CD4-positive, alpha-beta T cell treated with Interleukin-17A for 1 hour (primary cell): ENCODE measurements at places on chromosomes 1 and 21.

DNA sequence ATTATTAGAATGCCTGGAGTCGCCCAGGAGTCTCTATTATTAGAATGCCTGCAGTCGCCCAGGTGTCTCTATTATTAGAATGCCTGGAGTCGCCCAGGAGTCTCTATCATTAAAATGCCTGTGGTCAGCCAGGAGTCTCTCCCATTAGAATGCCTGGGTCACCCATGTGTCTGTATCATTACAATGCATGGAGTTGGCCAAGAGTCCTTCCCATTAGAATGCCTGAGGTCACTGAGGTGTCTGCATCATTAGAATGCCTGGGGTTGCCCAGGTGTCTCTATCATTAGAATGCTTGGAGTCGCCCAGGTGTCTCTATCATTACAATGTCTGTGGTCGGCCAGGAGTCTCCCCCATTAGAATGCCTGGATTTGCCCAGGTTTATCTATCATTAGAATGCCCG, 66.9 kb downstream of the RNF187 start:
- no peak for DNase-seq

- no peak for DNase-seq
Observed at GRCh38 chr1:61079296-61079897, 3.0 kb upstream of the NFIA start.

GRCh38 chr1:66944330-66945274, 19.8 kb downstream of the MIER1 start:
- no peak for DNase-seq

DNA sequence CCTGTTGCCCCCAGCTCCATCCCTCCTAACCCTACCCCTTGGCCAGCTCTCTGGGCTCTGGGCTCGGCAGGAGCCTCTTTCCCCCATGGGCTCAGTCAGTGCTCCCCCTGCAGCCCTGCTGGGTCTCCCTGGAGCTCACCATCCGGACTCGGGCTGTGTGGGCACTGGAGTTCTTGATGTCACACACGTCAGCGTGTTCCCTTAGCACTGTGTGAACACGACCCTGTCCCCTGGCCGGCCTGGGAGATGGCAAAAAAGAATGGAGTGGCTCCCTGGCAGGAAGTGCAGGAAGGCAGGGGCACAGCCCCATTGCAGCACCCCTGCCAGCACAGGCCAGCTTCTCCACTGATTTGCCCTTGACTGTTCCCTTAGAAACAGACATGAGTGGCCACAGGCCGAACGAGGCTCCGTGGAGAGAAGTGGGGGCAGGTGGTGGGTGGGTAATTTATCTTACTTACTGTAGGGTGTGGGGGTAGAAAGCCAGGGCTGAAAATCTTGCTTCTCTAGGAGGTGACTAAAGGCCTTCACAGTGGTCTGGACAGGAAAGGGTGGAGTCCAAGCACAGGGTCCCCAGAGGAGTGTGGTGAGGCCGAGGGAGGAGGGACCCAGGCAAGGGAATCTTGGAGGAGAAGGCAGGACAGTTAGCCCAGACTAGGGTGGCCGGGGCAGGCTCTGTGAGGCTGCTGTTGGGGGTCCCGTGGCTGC, 381.7 kb upstream of the VAMP3 start:
- no peak for DNase-seq

- DNase-seq, result no peak
Observed at GRCh38 chr1:184647471-184647870, 107.2 kb downstream of the EDEM3 start.

GRCh38 chr1:23177438-23178380, 9.1 kb upstream of the LUZP1 start:
- DNase-seq, result peak; percentile 48

DNA sequence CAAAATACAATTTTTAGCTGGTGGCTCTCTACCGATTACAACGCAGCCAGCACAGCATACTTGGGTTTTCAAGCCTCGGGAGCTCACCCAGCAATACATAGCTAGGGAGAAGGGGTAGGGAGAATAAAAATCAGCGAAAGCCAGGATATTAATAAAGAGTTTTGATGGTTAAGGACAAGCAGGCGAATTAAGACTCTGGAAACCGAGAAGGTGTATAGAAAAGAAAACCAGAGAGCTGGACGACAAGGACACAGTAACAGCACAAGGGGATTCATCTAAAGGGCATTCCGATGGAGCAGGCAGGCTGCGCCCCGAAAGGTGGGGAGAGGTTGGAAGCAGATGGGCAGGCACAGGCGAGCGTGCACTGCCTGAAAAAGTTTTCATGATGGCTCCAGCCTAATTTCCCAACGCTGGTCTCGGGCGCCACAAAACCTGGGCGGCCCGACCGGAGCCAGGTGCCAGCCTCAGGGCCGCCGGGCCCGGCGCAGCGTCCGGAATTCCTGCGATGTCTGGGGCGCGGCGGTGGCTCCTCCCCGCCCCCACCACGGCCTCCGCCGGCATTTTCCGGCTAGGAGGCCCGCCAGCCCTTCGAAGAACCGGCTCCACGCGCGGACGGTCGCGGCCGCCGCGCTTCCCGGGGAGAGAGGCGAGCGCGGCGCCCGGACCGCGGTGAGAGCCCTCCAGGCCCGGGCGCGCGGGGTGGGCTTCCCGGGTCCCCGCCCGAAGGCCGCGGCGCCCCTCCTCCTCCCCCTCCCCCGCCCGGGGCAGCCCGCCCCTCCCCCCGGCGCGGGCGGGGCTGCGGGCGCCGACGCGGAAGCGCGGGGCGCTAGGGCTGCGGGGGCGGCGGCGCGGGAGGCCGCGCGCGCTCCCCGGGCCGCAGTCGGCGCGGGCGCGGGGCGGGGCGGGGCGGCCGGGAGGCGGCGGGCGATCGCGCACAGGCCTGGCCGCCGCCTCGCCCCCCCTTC, 774 bp upstream of the DYRK1A start:
- DNase-seq, result peak; percentile 69

DNA sequence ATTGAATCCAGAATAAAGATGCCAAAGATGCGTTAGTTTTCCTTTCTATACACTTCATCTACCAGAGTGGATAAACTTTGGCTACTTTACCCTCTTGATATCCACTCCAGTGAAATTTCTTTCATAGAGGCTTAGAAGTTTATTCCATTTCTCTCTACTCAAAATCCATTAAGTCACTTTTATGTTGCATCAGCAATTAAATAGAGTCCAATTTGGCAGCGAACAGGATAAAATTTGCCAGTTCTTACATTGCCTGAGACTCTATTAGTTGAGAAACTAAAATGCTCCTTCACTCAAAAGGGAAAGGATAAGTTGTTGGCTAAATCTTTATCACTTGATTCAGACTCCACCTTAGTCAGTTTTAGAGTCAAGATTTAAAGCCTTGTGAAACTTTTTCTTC, 57.9 kb downstream of the ACBD6 start:
- no peak for DNase-seq

DNA sequence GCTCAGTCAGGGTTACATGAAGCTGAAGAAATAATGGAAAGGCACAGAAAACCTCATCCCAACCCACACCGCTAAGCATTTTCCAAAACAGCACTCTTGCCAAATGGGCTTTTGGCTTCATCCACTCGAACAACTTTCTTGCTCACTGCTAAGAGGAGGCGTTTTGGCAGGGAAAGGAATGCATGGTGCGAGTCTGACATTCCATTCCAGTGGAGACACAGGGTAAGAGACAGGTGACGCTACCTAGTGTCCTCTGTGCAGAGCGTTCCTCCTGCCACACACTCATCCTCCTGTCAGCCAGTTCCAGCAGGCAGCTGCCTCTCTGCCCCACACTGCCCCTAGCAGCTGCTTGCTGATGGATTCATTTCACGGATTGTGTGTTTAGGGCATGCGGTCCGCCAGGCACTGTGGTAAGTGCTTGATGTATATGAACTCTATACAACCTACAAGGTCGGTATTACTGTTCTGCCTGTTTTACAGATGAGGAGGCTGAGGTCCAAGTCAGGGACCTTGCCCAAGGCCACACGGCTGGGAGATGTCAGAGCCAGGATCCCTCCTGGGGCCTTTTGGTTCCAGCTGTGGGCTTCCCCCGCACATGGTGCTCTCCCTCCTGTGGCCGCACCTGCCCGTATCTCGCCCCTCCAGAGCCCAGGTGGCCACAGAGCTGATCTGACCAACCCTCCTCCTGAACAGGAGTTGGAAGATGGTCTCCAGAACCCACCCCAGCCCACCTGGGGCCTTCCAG, 25.7 kb upstream of the BACE2 start:
- DNase-seq, result no peak

GRCh38 chr1:201126832-201127754, at the start of gene ASCL5:
Gene ASCL5 (minus strand): TSS chr1:201127184. CDS start chr1:201115372, 11,812 bp downstream.
- no peak for DNase-seq

DNA sequence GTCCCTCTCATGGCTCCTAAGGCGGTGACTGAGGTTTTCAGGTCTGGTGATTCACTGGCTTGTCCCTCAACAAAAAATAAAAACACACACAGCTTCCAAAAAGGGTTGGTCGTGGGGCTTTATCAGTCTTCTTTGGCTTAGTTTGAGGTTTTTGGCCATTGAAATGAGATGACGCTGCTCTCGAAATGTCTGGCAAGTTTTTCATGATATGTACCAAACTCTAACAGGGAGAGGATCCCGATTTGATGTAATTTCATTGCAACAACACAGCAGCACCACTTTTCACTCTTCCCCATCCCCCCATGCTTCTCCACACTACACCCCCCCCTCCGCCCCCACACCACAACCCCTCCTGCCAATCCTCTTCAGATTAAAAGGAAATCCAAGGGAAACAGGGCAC, 187.1 kb upstream of the NFIA start:
- no peak for DNase-seq

- no peak for DNase-seq
Observed at GRCh38 chr1:207241164-207241934, 80.1 kb upstream of the CD55 start.

DNA sequence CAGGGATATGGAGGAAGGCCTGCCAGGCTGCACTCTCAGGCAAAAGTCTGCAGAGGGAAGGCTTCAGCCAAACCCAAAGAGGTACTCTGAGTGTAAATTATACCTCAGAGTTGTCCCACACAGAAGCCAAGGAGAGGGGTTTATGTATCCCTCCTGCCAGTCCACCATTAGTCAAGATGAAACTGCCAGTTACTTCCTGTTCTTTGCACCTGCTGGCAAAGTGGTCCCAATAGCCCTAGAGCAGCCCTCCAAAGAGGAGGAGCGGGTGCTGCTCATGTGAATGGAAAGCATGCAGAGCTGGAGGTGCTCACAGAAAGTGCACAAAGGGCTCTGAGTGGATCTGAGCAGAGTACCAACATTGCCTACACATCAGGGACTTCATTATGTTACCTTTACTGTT, 37.1 kb upstream of the MCOLN3 start:
- DNase-seq, result no peak

- DNase-seq, result no peak
Observed at GRCh38 chr1:231059566-231060193, 19.6 kb upstream of the FAM89A start.

GRCh38 chr1:22886211-22886610, 86.5 kb downstream of the LACTBL1 start:
- no peak for DNase-seq

DNA sequence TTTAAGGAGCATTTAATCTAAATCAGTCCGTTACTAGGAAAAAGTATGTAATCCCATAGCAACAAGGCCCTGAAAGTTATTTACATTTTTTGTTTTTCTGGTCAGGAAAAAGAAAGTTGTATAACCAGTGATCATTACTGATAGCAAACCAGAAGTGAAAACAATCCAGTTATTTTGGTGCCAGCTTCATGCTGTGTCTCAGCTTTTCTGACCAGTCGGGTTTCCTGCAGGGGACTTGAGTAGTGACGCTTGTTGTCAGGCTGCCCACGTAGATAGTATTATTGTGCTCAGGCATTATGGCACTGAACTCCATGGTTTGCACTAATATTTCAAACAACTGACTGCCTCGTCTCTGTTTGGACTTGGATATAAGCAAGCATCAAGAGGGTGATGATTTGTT, 55.2 kb downstream of the SASS6 start:
- DNase-seq, result no peak

GRCh38 chr1:2351723-2352122, 39.6 kb downstream of the MORN1 start:
- no peak for DNase-seq

GRCh38 chr1:244761279-244761678, 74.2 kb upstream of the COX20 start:
- DNase-seq, result no peak

- DNase-seq, result no peak
Observed at GRCh38 chr1:175984813-175985212, 222.3 kb downstream of the COP1 start.

GRCh38 chr21:42300956-42301355, 14.3 kb downstream of the TFF3 start:
- no peak for DNase-seq

- no peak for DNase-seq
Observed at GRCh38 chr1:6029351-6029750, 16.3 kb upstream of the KCNAB2 start.
